Fibroblast of the conjunctiva (primary cell): ENCODE measurements at places on chromosomes 4 and X.

- DNase-seq, result no peak
These were observed 7.4 kb upstream of the TNIP2 start for GRCh38 chr4:2763511-2763967.

DNA sequence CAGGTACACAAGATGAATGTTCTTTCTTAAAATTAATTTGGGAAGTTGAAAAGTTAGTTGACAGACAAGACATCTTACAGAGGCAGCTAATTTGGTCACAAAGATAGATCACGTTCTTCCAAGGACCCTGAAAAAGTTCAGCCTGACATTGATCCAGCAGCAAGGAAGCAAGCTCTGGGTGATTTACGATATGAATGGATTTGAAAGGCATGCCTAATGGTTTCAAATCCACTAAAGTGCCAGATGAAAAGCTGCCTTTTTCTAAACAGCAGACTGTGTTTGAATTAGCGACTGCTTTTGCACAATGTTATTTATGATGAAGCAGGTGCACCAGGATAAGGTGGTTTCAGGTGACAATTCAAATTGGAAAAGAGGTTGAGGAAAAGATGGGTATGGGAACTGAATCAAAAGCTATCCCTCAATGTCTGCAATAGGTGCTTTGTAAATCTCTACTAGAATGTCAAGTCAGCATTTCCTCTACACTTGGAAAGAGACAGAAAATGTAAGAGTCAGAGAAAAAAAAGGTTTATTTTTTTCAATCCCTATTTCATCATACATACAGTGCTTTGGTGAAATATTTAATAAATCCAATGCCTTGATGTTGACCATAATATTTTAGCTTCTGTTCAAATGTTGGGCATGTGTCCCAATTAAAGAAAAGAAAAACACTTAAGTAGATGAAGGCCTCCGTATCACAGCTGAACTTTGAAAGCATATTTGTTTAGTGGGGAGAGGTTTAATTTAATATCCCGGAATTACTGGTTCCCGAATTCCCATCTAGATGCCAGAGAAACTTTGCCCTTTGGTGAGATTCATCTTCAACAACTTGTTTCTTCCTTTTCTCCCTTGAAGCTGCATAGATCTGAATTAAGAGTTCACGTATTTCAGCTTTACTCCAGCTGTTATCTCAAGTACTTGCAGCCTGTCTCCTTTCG is 6.0 kb downstream of the RASGEF1B start:
- no peak for DNase-seq

DNA sequence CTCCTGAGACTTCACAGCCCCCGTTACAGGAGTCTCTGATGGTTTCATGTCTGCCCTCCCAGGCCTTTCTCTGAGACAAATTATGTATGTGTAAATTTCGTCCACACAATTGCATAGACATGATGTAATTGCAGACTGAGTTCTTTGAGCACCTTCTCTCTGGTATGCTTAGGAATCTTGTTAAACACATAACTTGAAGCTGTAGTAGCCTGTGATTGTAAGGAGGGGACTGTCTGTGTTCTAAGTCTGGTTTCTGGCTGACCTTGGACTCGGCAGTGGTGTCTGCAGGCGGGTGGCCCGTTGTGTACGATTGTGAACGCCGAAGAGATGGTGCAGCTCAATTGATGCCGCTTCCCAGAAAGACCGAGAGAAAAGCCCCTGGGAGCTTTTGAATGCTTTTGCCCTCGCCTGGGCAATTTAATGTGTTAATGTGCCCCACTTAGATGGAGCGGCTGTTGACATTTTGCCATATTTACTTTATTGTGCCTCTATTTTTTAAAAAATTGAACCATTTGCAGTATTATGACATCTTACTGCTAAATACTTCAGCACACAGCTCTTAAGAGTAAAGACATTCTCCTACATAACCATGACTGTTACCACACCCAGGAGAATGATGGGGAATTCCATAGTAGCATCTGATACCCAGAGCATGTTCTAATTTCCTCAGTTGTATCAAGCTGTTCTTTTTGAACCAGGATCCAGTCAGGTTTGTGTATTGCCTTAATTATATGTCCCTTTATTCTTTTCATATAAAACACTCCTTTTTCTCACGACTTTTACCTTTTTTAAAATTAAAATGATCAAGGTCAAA is 58.4 kb upstream of the TADA2B start:
- no peak for DNase-seq

- DNase-seq, result no peak
These were observed 144.3 kb downstream of the RTL3 start for GRCh38 chrX:78514852-78515251.

- DNase-seq, result no peak
These were observed 917.7 kb upstream of the INTU start for GRCh38 chr4:126715067-126715466.

DNA sequence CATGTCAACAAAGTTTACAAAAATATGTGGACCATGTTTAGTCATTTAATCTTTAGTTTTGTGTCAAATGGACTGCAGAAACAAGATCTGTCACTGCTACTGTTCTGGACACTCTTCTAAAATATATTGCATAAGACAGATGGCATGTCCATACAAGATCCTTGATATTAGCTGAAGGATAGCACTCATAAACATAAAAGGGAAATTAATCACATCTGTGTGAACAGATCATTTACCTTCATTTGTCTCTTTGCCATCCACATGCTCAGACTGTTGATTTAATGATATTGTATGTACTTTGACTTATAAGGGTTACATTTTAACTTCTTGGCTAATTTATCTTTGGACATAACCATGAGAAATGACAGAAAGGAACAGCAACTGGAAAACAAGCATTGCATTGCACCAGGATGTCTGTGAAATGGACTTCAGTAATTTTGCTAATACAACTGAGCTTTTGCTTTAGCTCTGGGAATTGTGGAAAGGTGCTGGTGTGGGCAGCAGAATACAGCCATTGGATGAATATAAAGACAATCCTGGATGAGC is at the start of gene UGT2B7:
UGT2B7 (plus strand) TSS at position 364 of the 546 bp plus-strand sequence; CDS start at position 411, 47 bp downstream.
- no peak for DNase-seq

- DNase-seq, result peak; percentile 28
These were observed 242.1 kb downstream of the ADAMTS3 start for GRCh38 chr4:72326692-72327632.

- peak; percentile 14 for DNase-seq
These were observed 84.7 kb downstream of the PPA2 start for GRCh38 chr4:105389167-105389566.

DNA sequence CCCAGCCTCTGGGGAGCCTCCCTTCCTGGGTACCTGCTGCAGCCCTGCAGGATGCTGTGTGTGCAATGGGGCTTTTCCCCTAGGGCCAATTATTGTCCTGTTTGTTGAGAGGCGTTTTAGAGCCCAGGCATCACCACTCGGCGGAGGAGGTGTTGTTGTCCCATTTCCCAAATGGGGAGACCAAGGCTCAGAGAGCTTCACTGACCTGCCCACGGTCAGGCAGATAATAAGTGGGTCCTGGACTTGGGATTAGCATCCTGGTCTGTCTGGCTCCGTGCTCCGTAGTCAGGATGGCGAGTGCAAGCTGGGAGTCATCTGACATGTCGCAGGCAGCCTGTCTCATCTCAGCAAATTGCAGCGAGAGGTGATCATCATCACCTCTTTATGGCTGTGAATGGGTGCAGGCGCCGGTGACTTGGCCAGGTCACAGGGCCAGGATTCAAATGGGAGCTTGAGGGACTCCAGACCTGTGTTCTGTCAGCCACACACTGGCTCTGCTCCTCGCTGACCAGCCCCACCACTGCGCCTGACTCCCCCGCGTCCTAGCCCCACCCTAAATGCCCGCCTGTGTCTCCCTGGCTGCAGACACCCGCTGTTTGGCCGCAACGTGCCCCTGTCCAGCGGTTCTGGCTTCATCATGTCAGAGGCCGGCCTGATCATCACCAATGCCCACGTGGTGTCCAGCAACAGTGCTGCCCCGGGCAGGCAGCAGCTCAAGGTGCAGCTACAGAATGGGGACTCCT is 16.6 kb downstream of the HTRA3 start:
- DNase-seq, result no peak

DNA sequence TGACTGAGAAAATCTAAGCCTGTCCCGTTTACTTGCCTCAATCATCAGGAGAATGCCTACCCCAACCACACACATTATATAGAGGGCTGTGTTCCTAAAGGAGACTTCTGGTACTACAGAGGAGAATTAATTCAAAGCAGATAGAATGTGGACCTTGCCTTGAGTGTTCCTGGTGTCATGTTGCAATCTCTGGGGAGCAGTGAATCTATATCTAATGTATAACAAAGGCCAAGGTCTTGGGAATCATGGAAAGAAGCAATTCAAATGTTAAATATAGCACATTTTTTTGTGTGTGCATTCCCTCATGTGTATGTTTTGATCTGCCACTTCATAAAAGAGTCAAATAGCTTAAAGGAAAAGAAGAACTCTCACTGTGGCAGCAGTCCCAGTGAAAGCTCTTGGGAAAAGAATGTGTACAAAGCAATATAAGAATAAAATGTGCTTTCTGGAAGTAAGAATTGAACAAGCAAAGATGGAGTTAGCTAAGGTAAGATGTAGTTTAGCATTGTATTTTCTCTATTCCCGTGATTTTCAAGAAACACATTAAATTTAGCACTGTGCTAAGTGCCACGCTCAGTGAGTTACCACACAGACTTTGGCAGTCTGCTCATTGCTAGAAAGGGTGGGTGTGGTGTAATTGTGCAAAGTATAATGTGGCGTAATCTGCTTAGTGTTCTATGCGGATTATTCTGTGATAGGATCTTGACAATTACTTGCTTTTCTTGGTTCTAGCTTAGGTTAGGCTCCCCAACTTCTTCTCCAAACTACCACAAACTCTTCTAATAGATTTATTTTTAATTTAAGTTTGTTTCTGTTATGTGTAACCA is 13.7 kb downstream of the ADH6 start:
- DNase-seq, result peak; percentile 76

DNA sequence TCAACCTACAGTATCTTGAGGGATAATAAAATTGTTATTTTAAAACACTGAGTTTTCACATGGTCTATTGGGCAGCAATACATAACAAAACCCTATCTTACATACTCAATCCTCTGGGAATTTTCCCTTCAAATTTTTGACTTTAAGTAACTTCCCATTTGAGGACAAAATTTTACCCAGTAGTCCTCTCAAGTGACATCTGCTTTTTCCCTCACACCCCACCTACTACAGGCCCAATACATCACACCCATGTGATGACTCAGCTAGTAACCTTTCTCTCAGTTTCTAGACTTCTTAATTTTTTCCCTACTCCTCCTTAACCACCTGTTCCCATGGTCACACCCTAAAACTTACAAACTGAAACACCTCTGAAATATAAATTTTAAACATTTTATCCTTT is 12.2 kb upstream of the RAP1GDS1 start:
- DNase-seq, result no peak

- no peak for DNase-seq
These were observed 99.0 kb downstream of the AFF2 start for GRCh38 chrX:148599404-148599803.

DNA sequence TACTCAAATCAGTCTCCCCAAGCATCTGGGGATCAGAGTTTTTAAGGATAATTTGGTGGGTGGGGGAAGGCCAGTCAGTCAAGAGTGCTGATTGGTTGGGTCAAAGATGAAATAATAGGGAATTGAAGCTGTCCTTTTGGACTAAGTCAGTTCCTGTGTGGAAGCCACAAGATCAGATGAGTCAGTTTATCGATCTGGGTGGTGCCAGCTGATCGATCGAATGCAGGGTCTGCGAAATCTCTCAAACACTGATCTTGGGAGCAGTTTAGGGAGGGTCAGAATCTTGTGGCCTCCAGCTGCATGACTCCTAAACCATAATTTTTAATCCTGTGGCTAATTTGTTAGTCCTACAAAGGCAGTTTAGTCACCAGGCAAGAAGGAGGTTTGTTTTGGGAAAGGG is 17.3 kb upstream of the GLUD2 start:
- DNase-seq, result no peak

DNA sequence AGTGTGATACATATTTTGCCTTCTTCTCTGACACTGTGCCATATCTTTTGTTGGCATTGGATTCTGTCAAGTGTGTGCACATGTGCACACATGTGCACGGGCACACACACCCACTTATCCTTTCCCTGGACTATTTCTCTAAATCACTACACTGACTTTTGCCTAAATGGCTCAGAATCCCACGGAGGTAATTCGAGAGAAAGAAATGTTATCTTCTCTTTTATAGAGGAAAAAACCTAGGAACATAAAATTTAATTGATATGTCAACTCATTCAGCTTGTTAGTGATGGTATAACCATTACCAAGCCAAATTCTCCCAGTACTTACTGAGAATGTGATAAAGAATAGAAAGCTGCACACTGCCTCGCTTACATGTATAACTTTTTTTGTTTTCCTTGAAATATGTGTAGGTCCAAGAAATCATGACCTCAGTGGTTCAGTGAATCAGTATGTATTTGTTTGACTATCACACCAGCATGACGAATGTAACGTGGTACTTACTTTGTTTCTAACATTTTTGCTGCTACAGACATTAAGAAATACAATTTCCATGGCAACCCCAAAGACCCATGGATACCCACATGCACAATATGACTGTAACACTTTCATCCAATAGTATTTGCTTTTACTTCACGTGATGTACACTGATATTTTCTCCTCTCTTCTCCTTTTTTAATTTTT is 163.0 kb downstream of the PCDH7 start:
- DNase-seq, result no peak

GRCh38 chrX:39725928-39726619 is 371.7 kb downstream of the BCOR start:
- DNase-seq, result peak; percentile 32
